ENCODE measurements at places on chromosomes 3 and 15.

DNA sequence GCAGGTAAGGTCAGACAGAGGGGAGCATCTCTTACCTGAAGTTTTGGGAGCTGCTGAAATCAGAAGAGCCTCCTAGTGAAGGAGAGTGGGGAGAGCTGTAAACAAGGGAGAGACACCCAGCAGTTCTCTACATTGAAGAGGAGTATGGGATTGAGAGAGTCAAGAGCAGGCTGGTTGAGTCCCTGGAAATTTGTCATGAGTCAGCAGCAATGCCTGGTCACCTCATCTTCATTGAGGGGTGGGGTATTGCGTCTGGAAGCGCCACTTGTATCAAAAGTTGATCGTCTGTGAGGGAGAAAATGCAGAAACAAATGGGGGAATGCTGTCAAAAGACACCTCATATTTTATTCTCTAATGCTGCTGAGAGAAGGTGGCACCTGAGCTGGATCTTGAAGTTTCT, 256.6 kb upstream of the CFAP20DC start:
- no peak for DNase-seq

DNA sequence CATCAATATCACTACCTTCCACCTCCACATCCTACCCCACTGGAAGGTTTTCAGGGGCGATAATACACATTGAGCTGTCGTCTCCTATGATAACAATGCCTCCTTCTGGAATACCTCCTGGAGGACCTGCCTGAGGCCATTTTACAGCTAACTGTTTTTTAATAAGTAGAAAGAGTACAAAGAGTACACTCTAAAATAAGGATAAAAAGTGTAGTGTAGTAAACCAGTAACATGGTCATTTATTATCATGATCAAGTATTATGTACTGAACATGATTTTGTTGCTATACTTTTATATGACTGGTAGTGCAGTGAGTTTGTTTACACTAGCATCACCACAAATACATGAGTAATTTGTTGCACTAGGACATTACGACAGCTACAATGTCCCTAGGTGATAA, 46.6 kb upstream of the SSR3 start:
- no peak for DNase-seq

DNA sequence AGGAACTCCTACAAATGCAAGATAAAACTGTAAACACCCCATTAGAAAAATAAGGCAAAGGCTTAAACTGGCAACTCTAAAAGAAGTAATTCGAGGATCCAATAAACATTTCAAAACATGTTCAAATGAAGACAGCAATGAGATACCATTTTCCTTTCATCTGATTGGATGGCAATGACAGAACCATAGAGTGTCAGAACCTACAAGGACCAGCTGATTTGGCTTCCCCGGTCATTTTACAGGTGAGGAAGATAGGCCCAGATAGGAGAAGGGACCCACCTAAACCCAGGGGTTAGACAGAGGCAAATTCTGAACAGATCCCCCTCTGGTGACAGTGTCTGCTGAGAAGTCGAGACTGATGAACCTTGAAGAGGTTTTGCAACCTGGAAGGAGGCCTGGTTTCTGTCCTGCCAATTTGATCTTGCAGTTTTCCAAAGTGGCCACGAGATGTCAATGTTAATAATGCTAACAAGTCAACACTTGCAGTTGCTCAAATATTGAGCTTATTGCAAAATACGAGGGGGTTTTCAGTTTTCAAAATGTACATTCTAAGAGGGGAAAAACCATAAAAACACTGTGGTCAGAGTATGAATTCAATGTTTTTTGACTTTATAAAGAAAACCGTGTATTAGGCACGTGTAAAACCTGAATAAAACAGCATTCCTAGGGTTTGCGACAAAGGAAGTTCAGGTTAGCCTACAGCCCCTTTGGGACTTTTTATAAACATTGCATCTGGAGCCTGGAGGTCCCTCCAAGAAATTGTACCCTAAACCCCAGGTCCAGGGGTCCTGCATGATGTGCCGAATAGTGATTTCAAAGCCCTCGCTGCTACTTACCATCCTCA, 21.5 kb downstream of the CFAP161 start:
- DNase-seq, result peak; percentile 62

- no peak for DNase-seq
Measured at GRCh38 chr3:186070996-186071395, 37.9 kb downstream of the ETV5 start.

DNA sequence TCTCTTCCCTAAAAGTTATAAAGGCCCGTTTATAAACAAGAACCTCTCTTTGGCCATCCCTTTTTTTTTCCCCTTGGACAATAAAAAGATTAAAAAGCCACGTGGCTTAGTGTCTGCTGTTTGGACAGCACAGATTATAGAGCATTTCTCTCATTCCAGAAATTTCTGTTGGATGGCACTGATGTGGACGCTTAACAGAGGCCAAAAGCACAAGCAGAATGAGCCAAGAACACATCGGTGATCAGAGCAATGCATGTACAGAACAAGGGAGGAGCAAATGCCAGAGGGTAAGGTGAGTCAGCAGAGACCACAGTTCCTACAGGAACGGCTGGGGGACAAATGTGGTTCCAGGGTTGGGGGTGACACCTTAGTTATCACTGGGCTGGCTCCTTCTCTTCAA, 30.3 kb upstream of the CTNNB1 start:
- no peak for DNase-seq

DNA sequence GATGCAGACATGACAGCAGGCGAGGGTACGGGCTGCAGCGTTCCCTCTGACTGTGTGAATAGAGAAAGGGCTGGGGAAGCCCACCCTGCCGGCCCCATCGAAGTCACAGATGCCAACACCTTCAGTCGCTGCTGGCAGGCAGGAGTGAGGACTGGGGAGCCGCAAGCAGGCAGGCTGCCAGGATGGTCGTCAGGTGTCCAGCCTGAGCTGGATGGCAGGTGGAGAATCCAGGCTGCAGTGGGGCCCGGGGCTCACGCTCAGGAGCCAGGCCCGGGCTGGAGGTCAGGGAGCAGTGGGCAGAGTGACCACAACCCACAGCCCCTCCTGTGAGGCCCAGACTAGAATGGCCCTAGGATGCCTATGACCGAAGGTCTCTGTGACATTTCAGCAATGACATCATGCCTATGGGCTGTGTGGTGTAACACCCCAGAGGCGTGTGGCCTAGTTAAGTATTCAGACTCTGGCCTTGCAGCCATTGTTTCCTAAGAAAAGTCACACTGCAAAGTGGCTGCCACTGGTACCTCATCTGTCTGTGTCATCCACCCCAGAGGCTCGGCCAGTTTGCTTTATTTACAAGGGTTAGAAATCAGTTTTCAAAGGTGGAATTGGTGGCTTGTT, 15.7 kb downstream of the PRR23E start:
- DNase-seq, result no peak

- no peak for DNase-seq
Measured at GRCh38 chr3:128706086-128706615, 19.8 kb upstream of the RAB7A start.

DNA sequence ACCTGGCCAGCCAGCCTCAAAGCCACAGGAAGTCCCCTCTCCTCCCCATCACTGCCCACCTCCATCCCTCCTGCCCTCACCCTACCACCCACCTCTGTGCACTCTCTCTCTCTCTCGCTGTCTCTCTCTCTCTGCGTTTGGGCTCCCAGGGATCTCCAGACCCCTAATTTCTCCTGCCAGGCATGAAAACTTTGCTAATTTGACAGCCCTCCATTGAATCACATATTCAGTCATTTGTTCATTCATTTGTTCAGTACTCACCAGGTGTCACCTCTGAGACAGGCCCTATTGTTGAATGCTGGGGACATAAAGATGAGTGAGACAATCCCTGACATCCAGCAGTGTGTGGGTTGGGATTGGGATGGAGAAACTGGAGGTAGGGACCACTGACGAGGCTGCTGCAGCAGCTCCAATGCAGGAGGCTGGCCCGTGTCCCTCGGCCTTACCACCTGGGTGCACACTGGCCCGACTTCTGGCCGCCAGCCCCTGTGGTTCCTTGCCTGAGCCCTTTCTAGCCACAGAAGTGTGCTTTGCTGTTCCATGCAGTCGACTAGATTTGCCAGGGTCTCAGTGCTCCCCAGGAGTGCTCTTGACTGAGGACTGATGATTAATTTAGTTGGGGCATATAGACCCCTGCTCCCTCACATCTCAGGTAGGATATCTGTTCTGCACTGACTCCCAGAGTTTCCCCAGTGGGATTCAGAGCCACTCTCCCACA, 38.6 kb upstream of the TSEN2 start:
- DNase-seq, result no peak

DNA sequence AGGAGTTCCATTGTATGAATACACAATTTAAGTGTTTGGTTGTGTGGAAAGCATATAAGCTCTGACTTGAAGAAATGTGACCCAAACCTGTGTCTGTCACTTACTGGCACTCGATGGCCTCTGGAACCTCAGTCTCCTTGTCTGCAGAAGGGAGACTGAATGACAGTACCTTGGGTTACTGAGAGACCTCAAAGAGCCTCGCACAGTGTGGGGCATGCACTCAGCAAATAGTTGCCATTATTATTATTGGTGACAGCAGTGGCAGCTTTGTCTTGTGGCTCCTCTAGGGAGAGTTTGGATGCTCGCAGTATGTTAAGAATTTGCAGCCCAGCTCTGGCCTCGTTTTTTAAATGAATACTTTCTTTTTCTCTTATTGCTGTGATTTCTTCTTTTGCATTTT, 43.4 kb downstream of the EEFSEC start:
- DNase-seq, result no peak

- DNase-seq, result peak; percentile 90
Measured at GRCh38 chr3:133479895-133480669, 80.2 kb downstream of the BFSP2 start.

- DNase-seq, result no peak
Measured at GRCh38 chr3:112605285-112605684, 35.7 kb downstream of the CCDC80 start.

DNA sequence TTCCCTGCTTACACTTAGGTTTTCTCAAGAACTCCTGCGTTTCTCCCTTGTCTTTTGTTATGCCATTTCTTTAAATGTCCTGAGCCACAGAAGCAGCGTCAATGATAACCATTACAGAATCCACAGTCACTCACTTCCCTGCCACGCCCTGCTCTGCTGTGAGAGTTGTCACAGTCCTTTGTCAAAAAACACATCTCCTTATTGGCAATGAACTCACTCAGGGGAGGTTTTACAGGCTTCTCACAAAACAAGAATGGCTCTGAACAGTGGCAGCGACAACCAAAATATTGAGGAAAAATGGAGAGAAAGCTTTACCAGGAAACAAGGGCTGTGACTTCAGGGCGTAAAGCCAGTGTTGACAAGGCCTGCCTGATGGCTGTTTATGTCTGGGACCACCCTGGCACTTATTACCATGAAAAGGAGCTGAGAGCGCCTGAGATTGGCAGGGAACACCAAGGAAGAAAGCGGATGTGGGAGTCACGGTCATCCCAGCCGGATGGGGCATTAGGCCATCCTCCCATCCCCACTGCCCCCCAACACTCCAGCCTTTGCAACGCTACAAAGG, 111.5 kb downstream of the ADAMTS9 start:
- DNase-seq, result no peak

DNA sequence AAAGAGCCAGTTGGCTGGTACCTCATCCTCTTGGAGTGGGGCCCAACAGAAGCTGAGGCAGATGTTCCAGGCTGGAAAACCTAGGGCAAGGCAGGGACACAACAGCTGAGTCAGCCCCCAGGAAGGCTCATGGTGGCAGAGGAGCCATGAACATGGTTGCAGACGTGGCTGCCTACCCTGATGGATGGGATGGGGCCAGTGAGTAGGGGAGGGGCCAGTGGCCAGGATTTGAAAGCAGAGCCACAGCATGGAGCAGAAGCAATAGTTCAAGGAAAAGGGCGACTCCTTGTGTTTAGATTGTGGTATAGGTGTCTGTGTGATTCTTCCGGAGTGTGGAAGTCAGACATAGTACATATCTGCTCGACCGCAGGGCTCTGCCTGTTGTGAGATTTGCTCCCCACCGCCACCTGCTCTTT, 24.2 kb downstream of the PXYLP1 start:
- DNase-seq, result peak; percentile 32

- no peak for DNase-seq
Measured at GRCh38 chr3:71063773-71064290, 519.7 kb downstream of the FOXP1 start.

DNA sequence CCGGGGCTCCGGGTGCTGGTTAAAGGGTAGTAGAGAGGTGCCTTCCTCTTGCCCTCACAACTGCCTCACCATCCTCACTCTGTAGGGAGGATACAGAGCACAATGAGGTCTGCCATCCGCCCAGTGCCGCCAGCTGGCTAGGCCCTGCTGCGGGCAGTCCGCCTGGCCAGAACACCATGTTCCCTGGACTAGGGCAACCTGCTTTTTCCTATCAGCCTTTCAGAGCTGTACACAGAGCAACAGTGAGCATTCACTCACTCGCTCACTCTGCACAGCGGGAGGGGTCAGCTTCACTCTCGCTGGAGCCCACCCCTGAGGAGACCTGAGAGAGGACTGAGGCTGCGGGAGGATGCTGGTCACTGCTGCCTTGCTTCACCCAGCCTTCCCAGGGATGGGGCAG, 218.7 kb upstream of the CHRNA7 start:
- no peak for DNase-seq
